Stimulated activated CD8-positive, alpha-beta memory T cell treated with anti-CD3 and anti-CD28 coated beads, Interleukin-15, amount 100 ng/mL, for 48 hours (primary cell): ENCODE measurements at places on chromosomes 1 and 21.

DNA sequence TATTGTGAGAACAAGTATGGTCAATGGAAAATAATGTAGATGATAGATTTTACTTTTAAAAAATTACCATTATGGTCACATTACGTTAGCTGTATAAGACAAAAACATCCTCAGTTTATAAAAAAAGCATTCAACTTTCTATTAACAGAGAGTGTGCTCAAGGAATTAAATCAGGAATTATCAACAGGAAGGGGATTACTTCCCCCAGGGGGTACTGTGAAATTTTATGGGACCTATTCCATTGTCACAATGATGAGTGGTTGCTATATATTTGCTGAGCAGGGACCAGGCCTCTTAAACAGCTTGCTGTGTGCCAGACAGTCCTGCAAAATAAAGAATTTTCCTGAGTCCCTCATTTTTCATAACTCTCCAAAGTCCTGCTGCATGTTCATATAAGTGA lies 21.2 kb downstream of the JAM2 start:
- DNase-seq: no peak

- DNase-seq: no peak
Measured at GRCh38 chr1:40314721-40315238, 2.3 kb downstream of the COL9A2 start.

DNA sequence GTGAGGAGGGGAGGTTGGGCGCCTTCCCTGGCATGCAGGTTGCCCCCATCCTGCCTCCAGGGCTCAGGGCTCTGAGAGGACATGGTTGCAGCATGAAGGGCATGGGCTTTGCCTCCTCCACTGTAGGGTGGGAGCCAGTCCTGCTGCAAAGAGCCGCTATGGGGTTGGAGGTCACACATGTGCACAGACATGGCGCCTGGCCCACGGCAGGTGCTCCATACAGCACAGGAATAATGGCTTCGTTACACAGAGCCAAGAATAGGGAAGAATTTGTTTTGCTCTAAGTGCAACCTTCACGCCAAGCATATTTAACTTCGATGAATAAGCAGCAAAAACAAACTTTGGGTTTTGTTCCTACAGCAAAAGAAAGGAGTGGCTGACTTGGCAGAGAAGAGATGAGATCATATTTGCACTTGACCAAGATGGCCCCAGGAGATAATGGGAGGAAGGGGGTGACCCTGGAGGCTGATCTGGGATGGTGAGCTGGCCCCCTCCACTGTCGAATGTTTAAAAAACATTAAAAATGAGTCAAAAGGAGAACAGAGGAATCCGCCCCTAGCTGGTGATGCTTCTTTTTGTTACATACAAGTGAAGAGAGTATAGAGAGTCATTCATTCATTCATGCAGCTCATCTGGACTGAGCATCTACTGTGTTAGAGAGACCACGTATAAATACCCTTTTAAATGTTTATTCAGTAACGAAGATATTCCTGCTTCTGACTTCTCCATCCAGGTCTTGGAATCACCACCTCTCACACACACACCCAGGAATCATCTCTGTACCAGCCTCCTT lies 12.4 kb upstream of the C2CD2 start:
- DNase-seq: no peak

DNA sequence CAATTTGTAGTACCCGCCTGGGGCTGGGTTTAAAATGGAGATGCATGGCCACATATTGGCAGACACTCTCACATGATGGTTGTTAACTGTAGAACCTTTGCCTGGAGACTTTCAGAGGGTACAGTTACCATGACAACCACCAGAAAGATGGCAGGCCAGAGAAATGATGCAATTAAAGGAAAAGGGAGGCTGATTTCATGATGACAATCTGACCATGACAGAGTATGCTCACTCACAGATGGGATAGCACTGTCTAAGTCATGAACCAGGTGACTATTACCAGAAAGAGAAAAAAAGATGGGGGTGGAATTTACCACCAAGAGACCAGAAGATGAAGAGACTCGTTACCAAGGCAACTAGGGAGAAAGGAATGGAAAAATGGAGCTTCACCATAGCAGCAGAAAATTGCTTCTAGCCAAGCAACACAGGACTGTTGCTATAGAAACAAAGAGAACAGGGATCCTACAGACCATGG lies 3.5 kb upstream of the TRIT1 start:
- DNase-seq: no peak

DNA sequence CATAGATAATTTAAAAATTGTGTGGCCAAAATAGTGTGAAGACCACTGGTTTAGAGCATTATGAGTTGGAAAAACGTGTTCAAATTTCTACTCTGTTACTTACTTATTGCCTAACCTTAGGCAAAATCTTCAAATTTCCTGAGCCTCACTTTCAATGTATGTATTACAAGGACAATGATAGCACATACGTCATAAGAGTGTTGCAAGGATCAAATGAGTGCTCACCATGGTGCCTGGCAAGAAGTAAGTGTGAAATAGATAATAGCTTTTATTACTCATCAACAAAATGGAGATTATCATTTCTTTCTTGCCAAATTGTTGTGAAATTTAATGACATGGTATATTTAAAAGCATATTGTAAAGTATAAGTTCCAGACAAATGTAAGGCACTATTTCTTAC lies 57.2 kb downstream of the FH start:
- no peak for DNase-seq

DNA sequence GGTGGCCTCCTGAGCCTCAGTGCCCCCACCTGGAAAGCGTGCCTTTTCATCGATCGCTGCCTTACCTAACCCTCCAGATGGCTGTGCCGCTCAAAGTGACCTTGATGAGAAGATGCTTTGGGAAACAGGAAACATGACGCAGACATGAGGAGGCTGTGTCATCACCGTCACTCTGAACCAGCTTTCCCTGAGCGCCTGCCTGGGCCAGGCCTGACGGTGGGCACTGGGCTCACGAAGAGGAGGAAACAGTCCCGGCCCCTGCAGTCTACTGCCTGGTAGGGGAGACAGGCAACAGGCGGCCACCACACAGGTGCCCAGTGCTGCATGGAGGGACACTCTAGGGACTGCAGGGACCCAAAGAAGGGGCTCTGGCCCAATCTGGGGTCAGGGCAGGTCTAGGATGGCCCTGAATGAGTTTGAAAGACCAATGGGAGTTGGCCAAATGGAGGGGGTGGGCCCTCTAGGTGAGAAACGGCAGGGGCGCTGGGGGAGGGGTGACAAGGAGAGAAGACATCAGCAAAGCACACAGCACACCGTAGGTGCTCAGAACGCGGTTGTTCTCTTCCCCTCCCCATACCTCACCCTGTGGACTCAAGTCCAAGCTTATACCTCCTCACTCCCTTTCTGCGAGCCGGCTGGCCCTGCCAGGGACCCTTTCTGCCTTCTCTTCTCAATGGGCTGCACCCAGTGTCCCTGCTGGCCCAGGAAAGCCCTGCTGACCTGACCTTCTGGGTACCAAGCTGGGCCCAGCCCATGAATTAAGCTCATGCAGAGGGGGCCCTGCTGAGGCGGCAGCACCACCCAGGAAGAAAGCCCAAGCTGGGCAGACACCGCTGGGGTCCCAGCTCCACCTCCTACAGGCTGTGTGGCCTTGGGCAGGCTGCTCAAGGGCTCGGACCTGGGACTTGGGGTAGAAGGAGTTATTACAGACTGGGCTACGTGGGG lies 44.9 kb downstream of the GLIS1 start:
- DNase-seq: no peak

GRCh38 chr1:22861764-22862440 lies 110.8 kb downstream of the LACTBL1 start:
- DNase-seq: no peak

- no peak for DNase-seq
Measured at GRCh38 chr1:85339089-85339488, 62.7 kb upstream of the BCL10 start.

GRCh38 chr1:183724350-183725042 lies 71.4 kb upstream of the APOBEC4 start:
- DNase-seq: no peak
